ENCODE measurements at places on chromosomes 5 and 9.

- no peak overlapping the region for H3K4me3 ChIP-seq
- H3K36me3 ChIP-seq, result no peaks in the 10 kb centered on the region
- H3K4me1 ChIP-seq, result no peaks in the 10 kb centered on the region
- no peak for DNase-seq
- H3K27ac ChIP-seq, result no peak overlapping the region
These were observed 1025.1 kb upstream of the C9orf72 start for GRCh38 chr9:28598408-28598807.

- H3K27me3 ChIP-seq, result no peaks in the 10 kb centered on the region
- H3K4me1 ChIP-seq, result peaks cover 9% of the 10 kb centered on the region
- peaks cover 39% of the 10 kb centered on the region for H3K36me3 ChIP-seq
- no peak overlapping the region for H3K4me3 ChIP-seq
- peak; percentile 19 for DNase-seq
These were observed 38.2 kb upstream of the POMT1 start for GRCh38 chr9:131464354-131465000.

DNA sequence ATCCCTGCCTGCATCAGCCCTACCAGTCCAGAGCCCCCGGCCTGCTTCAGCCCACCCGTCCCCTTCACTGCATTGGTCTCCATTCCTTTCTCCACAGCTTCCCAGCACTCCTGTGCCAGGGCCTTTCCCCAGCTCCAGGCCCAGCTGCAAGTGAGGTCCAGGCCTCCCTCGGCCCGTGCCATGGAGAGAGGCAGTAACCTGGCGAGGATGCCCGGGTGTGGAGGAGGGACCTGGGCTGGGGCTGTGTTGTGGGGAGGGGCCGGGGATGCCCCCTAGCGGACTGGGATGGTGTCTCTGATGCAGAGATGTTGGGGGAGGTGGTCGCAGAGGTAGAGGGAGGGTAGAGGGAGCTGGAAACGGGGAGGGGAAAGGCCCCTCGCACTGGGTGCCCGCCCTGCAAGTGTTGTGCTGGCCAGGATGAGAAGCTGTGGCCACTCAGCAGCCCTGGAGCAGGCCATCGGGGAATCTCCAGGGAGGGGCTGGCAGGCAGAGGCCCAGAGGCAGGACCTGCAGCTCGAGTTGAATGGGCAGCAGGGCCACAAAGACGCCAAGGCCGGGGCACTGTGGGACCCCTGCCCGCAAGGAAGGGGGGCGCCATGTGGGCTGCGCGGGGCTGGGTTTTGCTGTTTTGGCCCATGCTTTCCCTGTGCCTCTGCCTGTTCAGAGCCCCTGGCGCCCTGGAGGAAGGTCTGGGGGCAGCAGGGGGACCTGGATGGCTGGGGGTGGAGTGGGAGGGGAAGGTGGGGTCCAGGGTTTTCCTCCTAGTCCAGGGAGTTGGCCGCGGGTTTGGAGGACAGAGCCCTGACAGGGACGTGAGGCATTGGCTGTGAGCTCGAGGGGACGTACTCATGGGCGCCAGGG, 26.0 kb upstream of the NKD2 start:
- no peak for DNase-seq
- H3K4me1 ChIP-seq, result peaks cover 27% of the 10 kb centered on the region
- H3K27me3 ChIP-seq, result peaks cover 29% of the 10 kb centered on the region
- no peak overlapping the region for H3K4me3 ChIP-seq
- no peak overlapping the region for H3K27ac ChIP-seq

GRCh38 chr9:85508616-85509015, 233.1 kb downstream of the AGTPBP1 start:
- H3K36me3 ChIP-seq, result no peaks in the 10 kb centered on the region
- H3K27me3 ChIP-seq, result peaks cover 5% of the 10 kb centered on the region
- H3K4me1 ChIP-seq, result no peaks in the 10 kb centered on the region
- DNase-seq, result no peak
- no peak overlapping the region for H3K27ac ChIP-seq
- no peak overlapping the region for H3K4me3 ChIP-seq

GRCh38 chr5:168820874-168821273, 241.7 kb upstream of the PANK3 start:
- peaks cover 22% of the 10 kb centered on the region for H3K27me3 ChIP-seq
- DNase-seq, result no peak
- no peaks in the 10 kb centered on the region for H3K36me3 ChIP-seq
- no peak overlapping the region for H3K27ac ChIP-seq
- H3K4me3 ChIP-seq, result no peak overlapping the region

DNA sequence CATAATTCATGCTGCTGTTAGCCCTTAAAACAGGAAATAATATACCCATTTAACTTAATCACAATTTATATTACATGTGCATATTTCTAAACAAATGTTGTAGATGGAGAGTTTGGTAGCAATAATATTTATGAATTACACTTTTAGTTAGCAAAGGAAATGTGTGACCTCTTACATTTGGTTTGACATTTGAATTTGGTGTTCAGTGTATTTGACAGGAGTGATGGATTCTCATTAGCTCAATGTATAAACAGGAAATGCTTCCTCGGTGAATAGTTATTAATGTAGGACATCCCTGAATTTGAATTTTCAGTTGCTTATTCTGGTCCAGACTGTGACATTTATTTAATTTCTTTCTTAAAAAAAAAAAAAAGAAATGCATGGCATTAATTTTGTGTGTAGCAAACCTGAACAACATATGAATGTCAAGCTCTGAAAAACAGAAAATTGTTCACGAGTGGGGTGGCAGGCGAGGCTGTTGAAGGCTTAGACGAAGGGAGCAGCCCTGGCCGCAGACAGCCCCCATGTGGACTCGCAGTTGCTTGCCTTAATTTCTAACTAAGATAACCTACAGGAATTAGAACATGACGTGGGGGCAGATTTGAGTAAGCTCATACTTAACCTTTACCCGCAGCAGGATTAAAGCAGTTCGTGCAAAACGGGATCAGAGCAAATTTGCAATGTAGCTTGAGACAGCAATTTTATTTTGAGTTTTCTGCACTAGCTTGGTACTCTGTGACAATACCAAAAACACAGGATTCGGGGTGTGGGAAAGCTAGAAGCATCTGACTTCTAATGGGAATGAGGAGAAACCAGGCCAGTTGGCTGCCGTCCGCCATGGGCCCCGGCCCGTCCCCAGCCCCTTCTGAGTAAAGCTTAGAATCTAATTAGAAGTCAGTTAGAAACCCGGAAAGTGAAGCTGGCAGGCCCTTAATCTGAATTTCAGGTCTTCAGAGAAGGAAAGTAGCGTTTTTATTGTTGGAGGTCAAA, 134.3 kb downstream of the MACROH2A1 start:
- H3K4me1 ChIP-seq, result no peaks in the 10 kb centered on the region
- peaks cover under 1% of the 10 kb centered on the region for H3K36me3 ChIP-seq
- no peak overlapping the region for H3K4me3 ChIP-seq
- no peak for DNase-seq
- H3K27me3 ChIP-seq, result peaks cover 44% of the 10 kb centered on the region

DNA sequence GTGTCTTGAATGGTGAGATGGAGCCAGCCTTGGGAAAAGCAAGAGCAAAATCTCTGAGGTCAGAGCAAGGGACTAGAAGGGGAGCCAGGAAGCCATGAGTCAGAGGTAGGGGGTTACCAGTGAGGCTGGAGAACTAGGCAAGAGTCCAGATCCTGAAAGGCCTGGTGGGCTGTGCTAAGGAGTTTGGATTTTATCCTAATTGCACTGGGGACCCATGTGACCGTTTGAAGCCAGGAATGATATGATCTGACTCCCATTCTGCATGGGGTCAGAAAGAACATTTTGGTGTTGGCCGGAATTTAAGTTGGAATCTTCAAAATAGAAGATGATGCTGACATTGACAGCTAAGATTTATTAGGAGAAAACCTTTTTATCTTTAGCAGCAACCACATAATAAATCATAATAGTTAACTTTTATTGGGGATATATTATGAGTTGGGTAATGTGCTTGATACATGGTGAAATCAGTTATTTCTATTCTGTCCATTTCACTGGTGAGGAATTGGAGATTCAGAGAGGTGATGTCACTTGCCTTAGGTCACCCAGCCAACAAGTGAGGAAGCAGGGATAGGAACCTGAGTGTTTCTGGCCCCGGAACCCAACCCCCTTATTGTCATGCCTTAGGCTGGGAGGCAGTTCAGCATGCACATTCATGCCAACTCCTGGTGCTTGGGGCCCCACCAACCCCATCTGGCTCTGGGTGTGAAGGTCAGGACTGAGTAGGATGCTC, 61.5 kb upstream of the RARS1 start:
- no peaks in the 10 kb centered on the region for H3K4me1 ChIP-seq
- no peaks in the 10 kb centered on the region for H3K27me3 ChIP-seq
- H3K4me3 ChIP-seq, result no peak overlapping the region
- no peak overlapping the region for H3K27ac ChIP-seq
- no peak for DNase-seq

- no peaks in the 10 kb centered on the region for H3K36me3 ChIP-seq
- no peak overlapping the region for H3K4me3 ChIP-seq
- H3K27me3 ChIP-seq, result no peaks in the 10 kb centered on the region
- H3K4me1 ChIP-seq, result no peaks in the 10 kb centered on the region
These were observed 510.7 kb upstream of the ACO1 start for GRCh38 chr9:31873722-31874121.

DNA sequence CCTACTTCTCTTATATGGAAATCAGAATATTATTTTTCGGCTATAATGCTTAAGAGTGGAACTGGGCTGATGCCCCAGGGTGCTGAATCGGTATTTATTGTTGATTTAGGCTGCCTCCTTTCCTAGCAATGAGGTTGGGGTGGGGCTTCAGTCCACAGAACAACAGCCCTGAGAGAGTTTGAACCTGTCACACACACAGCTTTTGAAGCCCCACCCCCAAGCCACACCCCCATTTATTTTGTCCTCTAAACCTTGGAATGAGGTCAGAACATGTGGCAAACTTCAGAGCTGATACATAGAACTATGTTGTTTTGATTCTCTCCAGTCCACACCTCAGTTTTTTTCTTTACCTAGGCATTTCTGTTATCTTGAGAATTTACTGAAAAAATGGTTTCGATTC, 51.7 kb upstream of the CAMK4 start:
- no peaks in the 10 kb centered on the region for H3K4me1 ChIP-seq
- DNase-seq, result no peak
- H3K36me3 ChIP-seq, result no peaks in the 10 kb centered on the region
- no peak overlapping the region for H3K4me3 ChIP-seq
- H3K27me3 ChIP-seq, result no peaks in the 10 kb centered on the region
- no peak overlapping the region for H3K27ac ChIP-seq

DNA sequence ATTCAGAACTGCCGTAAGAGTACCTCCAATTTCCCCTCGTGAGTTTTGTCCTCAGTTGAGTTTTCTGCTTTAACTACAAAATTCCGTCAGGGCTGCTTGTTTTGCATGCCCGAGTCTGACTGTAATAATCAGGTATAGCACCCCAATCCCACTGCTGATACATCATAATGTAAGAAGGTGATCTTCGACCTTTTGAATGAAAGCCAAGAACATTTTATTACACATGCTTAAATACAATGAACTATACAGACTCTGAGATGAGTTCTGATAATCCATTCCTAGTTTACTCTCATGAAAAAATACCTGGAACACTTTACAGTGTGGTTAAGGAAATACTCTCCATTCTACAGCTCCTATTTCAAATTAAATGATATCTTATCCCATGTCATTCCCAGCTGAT, 49.2 kb upstream of the TSLP start:
- H3K4me3 ChIP-seq, result no peak overlapping the region
- DNase-seq, result no peak
- peaks cover 7% of the 10 kb centered on the region for H3K27me3 ChIP-seq
- no peak overlapping the region for H3K27ac ChIP-seq

DNA sequence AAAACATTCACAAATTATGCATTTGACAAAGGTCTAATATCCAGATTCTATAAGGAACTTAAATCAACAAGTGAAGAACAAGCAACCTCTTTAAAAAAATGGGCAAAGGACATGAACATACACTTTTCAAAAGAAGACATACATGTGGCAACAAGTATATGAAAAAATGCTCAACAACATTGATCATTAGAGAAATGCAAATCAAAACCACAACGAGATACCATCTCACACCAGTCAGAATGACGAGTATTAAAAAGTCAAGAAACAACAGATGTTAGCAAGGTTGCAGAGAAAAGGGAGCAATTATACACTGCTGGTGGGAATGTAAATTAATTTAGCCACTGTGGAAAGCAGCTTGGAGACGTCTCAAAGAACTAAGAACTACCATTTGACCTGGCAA, 38.9 kb upstream of the TNFSF15 start:
- H3K27ac ChIP-seq, result no peak overlapping the region
- H3K4me1 ChIP-seq, result peaks cover 2% of the 10 kb centered on the region
- DNase-seq, result no peak
- peaks cover 10% of the 10 kb centered on the region for H3K36me3 ChIP-seq
- no peak overlapping the region for H3K4me3 ChIP-seq
- no peaks in the 10 kb centered on the region for H3K27me3 ChIP-seq

GRCh38 chr5:26681861-26682260, 356.5 kb downstream of the CDH9 start:
- H3K4me1 ChIP-seq, result no peaks in the 10 kb centered on the region
- H3K27ac ChIP-seq, result no peak overlapping the region
- H3K36me3 ChIP-seq, result no peaks in the 10 kb centered on the region

- peaks cover 7% of the 10 kb centered on the region for H3K27me3 ChIP-seq
- peaks cover 4% of the 10 kb centered on the region for H3K36me3 ChIP-seq
- H3K4me3 ChIP-seq, result no peak overlapping the region
- peaks cover 21% of the 10 kb centered on the region for H3K4me1 ChIP-seq
These were observed 127.9 kb downstream of the PIK3R1 start for GRCh38 chr5:68343421-68343826.

DNA sequence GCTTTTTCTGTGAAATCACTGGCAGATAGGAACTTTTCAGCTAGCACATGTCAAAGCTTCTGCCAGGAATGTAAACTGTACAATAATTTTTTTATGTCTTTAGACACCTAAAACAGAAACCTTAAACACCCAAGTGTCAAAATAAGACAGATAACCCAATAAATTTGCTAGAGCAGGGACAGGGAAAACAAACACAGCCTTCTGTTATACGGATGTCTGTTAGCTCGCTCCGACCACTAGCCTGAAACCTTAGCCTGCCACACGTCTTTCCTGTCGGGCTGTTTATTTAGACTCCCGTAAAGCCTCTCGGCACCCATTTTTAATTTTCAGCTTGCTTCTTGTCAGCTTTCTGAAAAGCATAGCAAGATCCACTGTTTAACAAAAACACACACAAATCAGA, 355.4 kb upstream of the SLC24A2 start:
- H3K36me3 ChIP-seq, result peaks cover 25% of the 10 kb centered on the region
- H3K4me1 ChIP-seq, result peaks cover 21% of the 10 kb centered on the region

DNA sequence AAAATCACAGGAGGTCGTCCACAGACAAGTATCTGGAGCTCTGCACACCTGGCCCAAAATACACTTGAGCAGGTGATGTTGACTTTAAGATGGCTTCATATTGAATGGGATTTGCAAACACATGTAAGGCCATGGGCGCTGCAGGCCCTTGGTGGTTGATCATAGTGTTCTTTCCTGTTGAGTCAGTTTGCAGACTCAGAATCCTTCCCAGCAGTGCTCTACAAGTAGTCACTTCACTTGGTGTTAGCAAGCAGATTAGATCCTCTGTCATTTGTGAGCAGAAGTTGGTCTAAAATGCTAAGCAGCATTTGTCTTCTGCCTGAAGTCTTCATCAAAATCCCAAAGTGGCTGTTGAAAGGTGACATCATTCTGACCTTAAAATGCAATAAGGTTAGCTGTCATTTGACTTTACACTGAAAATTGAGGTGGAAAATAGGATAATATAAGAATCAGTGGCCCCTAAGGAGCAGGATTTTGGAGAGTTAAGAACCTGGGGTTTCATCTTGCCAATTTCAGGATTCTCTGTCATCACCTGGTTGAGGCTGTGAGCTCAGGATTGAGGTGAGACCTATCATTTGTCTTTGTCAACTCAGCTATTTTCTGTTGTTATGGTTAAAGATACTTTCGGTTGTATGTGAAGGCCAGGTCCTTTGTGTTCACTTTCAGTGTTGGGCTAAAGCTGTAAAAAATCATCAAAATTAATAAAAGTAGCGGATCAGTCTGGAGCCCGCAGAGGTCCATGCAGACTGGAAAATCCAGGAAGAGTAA, 114.5 kb downstream of the LRRC70 start:
- H3K4me1 ChIP-seq, result peaks cover 4% of the 10 kb centered on the region
- no peak overlapping the region for H3K4me3 ChIP-seq
- no peak overlapping the region for H3K27ac ChIP-seq
